Activated naive CD4-positive, alpha-beta T cell treated with anti-CD3 and anti-CD28 coated beads, Interleukin-2, amount 50 U/mL, for 72 hours (primary cell): ENCODE measurements at places on chromosomes 7 and 10.
A peak's percentile ranks its signal among the peaks of the same experiment; 100 is the strongest.

- no peak for DNase-seq
Observed at GRCh38 chr7:27606270-27607209, 56.1 kb downstream of the HIBADH start.

DNA sequence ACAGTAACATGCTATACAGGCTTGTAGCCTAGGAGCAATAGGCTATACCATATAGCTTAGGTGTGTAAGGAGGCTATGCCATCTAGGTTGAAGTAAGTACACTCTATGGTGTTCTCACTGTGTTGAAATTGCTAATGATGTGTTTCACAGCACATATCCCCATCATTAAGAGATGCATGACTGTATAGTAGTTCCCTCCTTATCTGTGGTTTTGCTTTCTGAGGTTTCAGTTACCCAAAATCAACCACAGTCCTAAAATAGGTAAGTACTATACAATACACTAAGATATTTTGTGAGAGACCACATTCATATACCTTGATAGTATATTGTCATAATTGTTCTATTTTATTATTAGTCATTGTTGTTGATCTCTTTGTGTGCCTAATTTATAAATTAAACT, 12.7 kb downstream of the FZD1 start:
- DNase-seq: no peak

DNA sequence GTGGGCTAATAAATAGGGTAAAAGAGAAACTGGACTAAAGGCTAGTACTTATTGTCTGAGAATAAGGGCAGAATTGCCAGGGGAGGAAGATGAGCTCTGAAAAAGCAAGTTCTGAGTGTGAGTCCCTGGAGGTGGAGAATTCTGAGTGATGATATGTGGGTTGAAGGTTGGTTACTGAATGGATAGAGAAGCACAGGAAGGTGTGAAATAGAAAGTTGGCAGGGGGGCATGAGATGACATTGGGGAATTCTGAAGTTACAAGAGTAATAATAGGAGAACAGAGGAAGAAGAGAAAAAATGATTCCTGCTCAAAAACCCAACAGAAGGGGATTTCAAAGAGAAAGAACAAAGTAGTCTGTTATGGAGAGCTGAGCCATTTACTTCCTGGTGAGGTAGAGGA, 76.9 kb downstream of the PRKCQ start:
- no peak for DNase-seq

DNA sequence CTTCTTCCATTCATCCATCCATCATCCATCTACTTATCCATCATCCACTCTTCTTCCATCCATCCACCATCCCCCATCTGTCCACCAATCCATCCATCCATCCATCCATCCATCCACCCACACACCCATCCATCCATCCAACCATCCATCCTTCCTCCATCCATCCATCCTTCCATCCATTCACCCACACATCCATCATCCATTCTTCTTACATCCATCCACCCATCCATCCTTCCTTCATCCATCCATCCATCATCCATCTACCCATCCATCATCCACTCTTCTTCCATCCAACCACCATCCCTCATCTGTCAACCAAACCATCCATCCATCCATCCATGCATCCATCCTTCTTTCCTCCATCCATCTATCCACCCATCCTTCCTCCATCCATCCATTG, 429.3 kb downstream of the DNAJB6 start:
- no peak for DNase-seq

GRCh38 chr10:57964351-57964750, 303.3 kb downstream of the IPMK start:
- no peak for DNase-seq

DNA sequence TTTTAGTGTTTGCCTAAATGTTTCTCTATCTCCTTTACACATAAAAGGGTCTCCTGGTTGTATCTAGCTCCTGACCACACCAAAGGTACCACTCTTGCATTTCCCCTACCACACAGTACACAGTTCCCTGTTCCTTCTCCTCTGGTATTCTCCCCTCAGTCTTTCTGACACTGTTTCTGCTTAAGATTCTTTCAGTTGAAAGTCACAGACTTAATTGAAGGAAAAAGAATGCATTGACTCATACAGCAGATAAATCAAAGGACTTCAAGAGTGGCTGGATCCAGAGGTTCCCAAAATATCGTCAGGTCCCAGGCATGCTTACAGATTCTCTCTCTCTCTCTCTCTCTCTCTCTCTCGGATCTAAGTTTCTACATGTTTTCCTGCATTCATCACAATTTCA, 185.6 kb upstream of the LRGUK start:
- no peak for DNase-seq

- DNase-seq: peak; percentile 69
Observed at GRCh38 chr7:107150375-107151073, 18.3 kb upstream of the HBP1 start.

- DNase-seq: no peak
Observed at GRCh38 chr7:68409851-68410250, 1188.4 kb upstream of the AUTS2 start.

DNA sequence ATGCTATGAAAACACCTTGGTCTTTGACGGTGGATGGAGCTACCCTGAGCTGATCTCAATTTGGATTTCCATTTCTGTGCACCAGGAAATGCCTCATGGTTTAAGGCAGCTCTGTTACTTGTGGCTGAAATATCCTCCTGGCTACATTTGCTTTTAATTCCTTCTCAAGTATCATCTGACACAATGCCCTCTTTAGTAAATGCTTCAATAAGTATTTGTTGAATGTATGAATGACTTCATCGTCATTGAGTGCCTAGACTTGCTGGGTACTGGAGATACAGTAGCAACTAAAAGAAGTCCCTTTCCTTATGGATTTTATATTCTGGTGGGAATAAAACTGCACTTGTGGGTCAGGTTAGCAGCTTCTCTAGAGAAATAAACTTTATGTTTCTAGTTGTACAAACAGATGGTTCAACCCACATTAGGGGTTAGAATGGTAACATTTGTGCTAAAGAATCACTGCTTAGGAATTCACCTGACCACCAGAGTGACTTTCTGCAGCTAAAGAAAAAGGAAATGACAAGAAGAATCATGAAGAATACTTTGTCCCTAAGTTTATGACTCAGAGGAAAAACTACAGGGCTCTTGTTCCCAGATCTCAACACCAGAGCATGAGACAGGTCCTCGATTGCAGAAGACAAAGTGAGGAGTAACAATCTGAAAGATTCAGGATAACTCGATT, 21.8 kb upstream of the SMNDC1 start:
- DNase-seq: no peak

DNA sequence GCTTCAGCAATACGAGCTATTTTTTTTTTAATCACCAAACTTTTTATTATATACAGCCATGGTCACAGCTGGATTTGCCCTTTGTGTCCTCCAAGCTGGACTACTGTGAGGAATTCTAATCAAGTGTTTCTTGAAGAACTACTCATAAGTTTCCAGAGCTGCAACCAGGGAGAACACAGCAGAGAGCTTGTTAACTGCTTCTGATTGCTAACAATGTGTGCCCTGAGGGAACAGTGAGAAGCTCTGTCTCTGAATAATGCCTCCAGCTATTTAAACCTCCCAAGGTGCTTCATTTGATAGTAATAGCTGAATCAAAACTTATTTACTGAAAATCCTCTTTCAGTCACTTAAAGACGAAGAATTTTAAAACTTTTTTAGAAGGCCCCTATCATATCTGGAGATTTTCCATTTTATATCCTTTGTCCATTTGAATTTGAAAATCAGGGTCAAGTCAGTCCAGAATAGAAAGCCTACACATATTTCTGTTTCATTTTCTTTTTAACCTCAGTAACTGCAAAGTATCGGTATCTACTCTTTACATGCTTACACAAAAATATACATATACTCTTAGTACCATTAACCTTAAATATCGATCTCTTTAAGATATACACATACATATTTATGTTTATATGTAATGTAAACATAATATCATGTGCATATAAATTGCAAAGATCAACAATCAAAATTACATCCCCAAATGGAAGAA, 1024.2 kb downstream of the GRM8 start:
- DNase-seq: no peak

- DNase-seq: no peak
Observed at GRCh38 chr10:65394502-65395297, 1531.1 kb upstream of the LRRTM3 start.

DNA sequence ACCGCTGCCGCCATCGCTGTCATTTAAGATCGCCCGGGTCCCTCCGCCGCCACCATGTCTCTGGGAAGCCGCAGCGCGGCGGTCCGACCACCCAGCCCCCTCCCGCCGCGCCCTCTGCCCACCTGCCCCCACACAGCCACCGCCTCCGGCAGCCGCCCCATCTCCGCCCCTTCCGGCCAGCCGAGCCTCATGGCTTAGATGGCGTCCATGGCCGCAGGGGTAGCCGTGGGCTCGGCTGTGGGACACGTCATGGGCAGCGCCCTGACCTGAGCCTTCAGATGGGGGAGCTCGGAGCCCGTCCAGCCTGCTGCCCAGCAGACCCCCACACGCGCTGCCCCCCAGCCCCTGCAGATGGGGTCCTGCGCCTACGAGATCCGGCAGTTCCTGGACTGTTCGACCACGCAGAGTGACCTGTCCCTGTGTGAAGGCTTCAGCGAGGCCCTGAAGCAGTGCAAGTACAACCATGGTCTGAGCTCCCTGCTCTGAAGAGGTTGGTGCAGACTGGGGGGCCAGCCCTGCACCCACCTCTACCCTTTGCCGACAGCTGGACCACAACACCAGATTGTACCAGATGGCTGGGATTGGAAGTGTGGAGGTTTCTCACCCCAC, 38.0 kb upstream of the TARP start:
- no peak for DNase-seq

GRCh38 chr10:373015-373414, 237.8 kb downstream of the ZMYND11 start:
- no peak for DNase-seq

GRCh38 chr7:65233409-65234034, 140.1 kb upstream of the ZNF92 start:
- DNase-seq: no peak

- DNase-seq: no peak
Observed at GRCh38 chr10:22825841-22826240, 102.0 kb upstream of the ARMC3 start.

DNA sequence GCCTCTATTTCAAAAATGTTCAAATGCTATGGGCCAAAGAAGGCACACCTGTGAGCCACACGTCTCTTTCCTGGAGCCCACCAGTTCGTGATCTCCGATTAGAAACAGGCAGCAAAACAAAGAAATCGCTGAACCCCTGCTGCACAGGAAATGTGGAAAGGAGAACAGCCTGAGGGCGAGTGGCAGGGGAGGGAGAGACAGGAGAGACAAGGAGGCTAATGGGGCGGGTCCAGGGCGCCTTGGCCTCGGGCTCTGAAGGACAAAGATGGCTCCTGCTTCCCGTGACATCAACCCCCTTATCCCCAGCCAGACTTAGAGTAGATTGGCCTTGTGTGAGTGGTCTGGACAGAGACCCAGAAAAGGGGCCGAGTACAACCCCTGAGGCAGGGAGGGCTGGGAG, 62.4 kb upstream of the DOCK1 start:
- DNase-seq: no peak

GRCh38 chr7:112292162-112292561, 85.7 kb downstream of the ZNF277 start:
- no peak for DNase-seq

DNA sequence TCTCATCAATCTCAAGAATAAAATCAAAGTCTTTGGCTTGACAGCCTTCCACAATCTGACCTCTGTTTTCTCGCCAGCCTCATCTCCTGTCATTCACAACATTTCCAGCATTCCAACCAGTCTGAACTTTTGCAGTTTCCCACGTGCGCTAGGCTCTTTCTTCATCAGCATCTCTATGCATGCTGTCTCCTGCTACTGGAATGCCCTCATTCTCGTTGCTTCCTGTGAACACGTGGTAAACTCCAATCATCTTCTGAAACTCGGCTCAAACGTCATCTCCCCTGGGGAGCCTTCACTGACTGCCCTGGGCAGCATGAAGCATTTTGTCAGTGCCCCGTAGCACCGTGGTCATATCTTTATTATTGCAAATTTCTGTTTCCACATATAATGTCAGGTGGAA, 12.2 kb upstream of the RSBN1L start:
- no peak for DNase-seq

DNA sequence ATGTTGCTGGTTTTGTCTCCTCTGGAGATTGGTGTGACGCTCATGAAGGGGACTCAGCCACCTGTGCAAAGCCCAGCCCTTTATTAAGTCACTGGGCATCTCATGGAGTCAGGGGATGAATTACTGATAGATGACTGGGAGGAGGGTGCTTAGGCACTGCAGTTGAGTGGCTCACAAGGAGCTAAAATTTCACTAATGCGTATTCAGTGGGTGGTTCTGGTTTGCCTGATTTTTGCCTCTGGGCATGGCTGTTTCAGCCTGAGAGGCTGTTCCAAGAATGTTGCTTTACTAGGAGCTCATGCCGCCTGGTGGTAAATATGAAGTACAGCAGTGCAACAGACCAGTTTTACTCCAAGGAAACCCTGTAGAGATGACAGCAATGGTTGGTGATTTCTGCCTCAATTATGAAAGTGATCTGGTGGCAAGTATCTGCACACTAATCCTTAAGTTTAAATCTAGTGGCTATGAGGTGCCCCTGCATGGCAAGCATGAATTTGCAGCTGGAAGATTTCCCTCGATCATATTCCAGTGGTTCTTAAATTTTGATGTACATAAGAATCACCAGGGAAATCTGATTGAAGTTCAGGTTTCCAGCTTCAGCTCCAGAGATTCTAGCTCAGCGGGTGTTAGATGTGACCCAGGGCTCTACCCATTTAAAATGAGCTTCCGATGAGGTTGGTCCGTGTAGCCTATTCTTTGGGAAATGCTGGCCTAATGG, 19.9 kb downstream of the ACTA2 start:
- DNase-seq: peak; percentile 15

DNA sequence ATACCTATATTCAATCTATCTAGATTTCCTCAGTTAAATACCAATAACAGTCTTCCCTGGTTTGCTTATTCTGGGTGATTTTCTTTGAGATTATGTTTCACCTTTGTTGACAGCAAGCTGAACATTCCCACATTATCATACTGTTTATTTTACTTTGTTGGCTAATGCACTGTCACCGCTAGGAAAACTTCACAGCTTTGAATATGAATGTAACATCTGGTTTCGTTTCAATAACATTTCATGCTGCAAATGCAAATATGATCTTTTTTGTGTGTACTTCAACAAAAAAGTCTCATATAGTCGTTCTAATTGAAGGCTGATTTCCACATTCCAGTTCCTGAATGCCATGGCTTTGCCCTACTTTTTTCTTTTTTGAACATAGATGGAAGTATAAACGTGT, 946.3 kb upstream of the GHITM start:
- no peak for DNase-seq

DNA sequence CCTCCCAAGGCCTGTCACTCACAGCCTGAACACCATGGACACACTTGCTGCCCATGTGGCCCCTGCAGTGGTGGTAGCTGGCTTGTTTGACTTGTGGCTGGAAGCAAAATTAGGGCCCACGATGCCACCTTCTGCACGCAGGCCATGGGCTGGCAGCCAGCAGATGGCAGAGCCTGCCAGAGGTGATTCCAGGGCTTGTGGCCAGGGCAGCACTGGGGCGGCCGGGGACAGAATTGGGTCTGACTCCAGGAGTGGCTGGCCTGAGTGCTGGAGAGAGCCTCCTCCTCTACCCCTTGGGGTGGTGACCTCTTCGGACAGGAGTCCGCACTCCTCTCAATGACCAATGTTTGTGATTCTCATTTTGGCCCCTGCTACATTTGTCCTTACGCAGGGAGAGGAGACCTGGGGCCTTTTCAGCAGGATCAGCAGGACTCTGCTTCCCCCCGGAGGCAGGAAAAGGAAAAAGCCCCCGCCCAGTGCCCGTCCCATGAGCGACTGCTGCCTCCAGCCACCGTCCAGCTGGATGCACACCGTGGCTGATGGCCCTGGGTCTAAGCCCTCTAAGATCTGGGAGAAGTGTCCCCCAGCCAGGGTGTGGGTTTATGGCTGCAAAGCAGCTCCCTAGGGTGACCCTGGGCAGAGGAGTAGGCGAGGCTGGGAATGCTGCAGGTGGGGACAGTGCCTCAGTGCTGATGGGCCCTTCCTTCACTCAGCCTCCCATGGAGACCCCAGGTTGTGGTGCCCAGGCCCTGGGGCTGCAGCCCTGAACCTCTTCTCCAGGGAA, 26.5 kb downstream of the DNAJB12 start:
- DNase-seq: peak; percentile 71
